ENCODE measurements at places on chromosomes 6 and 20.

DNA sequence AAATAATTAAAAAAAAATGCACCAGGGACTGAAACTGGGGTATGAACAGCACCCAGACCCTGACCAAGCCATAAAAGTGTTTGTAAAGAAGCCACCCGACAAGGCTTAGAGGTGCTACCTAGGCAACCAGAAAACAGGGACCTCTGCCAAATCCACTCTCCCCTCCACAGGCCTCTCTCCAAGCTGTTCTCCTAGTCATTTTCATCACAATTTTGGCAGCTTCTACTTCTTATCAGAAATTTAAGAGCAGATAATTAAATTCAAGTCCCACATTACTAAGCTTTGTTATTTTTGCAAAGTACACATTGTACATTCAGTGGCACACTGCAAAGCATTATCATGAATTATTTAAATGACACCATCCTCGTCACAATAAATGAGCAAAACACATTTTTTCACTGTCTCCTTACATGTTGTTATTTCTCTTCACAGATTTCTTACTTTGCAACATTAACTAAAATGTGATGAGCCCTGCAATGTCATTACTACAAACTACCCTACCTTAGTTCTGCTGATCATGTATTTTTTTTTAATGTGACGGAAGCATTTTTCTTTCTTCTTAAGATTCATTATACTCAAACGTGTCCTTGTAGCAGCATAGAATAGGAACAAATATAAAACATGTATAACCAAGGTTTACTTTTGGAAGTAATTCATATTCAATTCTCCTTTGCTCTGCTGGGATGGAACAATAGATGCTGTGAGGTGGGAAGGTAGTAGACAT, 38.1 kb downstream of the ECT2L start:
- DNase-seq, result no peak

- no peak for DNase-seq
These were observed 49.7 kb downstream of the NOL4L start for GRCh38 chr20:32535316-32535952.

DNA sequence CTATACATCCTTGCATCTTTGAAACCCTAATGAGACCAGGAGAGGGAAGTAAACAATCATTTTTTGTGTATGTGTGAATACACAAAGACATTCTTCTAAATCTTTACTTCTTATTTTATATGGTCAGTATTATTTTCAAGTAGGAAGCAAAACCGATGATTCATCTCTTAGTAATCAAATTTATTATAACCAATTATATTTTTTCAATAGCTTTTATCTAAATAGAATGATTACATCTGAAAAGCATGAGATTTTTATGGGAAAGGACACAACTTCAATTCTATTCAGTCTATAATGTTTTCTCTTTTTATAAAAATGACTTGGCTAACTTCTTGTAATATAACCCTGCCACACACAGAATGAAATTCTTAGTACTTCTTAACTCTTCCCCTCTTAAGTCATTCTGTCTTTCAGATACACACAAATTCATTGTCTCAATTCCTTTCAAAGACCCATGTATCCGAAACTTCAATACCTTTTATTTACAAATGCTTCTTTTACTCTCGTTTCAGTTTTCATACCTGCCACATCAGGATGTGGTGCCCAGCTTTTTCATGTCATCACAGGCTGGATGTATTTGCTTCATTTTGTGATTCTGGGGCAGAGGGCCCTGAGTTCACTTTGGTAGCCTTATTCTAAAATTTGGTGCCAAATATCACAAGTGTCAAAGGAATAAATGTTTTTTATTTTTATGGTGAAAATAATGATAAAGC, 227.0 kb downstream of the PHF3 start:
- no peak for DNase-seq

DNA sequence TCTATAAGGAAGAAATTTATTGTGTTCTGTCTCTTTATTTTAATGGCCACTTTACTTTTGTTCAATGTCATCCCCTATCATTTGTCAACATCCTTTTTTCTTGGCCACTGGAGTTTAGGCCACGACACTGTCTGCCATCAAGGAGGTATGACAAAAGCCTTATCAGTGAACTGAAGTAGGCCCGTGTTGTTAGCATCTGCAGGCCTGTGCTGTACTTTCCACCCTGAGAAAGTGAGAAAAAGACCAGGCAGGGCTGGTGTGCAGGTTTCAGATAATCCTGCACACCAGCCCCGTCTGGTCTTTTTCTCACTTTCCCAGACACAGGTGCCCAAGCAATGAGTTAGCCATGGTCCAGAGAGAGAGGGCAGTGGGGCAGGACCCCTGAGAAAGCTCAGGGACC, 57.6 kb downstream of the GOPC start:
- DNase-seq, result no peak

- no peak for DNase-seq
These were observed 76.2 kb upstream of the BCLAF1 start for GRCh38 chr6:136365776-136366354.

GRCh38 chr6:163565140-163565539, 150.6 kb downstream of the QKI start:
- no peak for DNase-seq

GRCh38 chr20:21936261-21936660, 230.8 kb downstream of the PAX1 start:
- no peak for DNase-seq

DNA sequence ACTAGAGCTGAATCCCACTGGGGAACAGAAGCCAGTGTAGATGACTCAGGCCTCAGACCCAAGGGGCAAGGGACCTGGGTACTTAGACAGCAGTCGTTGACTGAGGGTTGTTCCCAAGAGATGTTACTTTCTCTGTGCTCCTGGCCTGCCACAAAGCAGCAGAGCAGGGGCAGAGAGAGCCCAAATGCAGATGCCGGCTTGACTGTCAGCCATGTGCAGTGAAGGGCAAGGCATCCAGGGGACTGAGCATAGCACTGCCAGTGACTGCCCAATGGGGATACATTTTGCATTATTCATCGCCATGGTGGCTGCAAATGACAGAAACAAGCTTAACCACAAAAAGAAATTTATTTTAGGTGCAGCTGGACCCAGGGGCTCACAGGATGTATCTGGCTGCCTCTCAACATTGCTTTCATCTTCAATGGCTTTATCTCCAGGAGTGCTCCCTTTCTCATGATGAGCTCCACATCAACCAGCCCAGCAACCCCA, 7.6 kb upstream of the TP53RK start:
- no peak for DNase-seq

DNA sequence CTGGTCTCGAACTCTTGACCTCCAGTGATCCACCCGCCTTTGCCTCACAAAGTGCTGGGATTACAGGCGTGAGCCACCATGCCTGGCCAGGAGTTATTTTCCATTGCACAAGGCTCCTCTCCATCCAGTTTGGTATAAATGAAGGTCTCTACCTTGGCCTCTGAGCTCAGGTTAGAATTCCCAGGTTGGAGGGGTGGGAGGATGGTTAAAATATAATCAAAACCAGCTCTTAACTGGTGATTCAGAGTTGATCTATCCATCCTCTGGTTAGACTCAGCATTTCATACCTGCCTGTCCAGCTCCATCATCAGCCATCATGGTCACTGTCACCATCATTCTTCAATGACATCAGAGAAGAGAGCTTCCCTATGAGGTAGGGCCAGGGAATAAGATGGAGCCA, 2.6 kb upstream of the SLC22A7 start:
- DNase-seq, result no peak

DNA sequence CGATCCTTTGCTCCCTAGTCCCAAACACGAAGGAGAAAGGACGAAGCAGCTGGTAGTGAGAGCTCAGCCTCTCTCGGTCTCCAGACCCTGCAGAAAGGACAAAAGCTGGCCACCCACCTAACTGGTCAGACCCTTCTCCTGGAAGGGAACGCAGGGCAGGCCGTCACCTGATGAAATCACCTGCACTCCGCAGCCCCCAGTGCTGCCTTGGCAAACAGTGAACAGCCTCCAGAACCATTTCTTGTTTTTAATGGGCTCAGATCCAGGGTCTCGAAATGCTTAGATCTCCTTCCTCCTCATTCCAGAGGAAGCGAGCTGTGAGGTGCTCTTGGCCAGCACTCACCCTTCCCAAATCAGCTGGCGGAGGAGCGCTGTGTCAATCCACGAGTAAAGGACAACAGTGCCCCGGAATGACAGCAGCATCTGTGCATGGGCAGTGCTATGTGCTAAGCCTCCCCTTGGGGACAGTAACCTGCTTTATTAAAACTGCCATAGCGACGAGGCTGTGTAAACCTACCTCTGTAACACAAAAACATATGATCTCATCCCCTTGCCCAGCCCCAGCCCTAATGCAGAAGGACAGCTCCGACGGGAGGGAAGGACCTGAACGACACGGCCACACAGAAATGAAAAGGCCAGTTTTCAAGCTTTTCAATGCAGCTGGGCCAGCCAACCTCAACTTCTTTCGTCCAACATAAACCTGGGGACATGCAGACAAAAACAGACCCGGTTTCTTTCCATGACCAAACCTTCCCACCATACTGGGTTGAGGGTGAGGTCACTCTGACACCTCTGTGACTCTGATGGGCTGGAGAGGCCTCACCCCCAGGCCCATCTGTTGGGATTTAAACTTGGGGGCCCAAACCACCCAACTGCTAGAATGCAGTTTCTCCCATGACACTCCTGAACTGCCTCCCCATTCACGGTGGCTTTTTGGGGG, 43.3 kb downstream of the SULF2 start:
- no peak for DNase-seq

DNA sequence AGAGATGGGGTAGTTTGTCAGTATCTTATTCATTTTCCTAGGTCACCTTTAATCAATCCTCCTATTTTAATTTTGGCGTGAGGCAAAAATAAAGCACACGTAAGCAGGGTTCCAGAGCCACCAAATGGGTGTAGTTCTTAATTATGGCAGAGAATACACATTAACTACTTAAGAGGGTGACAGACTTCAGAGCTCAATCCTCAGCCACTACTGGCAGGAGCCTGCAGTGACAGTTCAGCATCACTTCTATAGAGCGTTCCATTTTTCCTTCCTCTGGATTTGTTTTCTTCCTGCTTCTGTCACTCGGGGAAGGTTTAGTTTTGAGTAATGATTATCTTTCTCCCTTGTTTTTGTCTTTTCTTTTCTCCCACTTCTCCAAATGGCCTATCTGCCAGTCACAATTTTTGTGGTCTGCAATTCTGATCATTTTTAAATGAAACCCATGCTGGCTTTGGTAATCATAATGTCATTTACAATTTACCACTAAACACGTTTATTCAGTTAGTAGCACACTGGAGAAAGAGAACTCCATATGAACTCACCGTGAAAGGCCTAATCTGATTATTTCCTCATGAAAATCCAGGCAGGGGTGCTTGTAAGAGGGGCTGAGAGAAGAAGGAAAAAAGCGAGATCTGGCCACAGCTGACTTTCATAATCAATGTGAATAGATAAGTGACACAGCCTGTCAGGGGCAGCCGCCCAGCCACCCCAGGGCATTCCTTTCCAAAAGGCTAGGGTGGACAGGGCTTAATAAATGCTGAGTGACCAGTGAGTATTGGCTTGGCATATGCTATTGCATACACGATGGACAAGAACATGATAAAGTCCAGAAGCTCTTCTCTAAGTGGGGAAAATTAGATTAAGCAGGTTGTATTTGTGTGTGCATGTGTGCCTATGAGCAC, 412.1 kb downstream of the PKHD1 start:
- no peak for DNase-seq

GRCh38 chr6:85923013-85923430, 280.3 kb upstream of the SYNCRIP start:
- peak; percentile 29 for DNase-seq

DNA sequence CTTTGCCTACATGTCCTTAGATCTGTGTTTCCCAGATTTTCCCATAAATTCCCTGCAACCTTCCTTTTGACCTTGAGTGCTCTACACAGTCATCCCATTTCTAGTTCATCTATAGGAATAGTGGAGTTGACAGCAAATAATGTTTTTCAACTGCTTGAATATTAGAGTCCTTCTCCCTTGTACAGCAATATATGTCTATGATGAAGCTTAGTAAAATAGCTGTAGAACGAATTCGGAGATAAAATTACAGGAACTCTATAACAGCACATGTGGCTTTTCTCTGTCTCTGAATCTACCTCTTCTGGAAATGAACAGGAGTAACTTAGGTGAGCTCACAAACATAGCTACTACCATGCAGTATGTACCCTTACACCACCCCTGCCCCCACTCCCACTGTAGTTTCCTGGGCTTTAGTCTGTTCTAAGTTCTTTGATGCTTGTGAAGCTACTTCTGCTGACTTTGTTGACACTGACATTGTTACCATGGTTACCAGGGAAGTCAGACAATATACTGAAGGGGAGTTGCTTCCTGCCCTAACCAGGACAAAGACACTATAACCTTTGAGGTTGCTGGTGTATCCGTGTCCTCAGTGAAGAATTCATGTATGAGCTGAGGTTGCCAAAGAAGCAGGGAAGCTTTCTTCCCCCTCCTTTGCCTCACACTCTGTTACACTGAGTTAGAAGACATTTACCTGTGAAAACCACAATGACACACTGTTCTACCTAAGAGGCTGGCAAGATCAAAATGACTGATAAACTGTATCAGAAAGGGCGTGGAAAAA, 35.8 kb upstream of the SHLD1 start:
- DNase-seq, result no peak

GRCh38 chr6:79833264-79833963, 113.9 kb downstream of the ELOVL4 start:
- no peak for DNase-seq

GRCh38 chr20:41717483-41717882, 99.3 kb upstream of the CHD6 start:
- DNase-seq, result no peak

DNA sequence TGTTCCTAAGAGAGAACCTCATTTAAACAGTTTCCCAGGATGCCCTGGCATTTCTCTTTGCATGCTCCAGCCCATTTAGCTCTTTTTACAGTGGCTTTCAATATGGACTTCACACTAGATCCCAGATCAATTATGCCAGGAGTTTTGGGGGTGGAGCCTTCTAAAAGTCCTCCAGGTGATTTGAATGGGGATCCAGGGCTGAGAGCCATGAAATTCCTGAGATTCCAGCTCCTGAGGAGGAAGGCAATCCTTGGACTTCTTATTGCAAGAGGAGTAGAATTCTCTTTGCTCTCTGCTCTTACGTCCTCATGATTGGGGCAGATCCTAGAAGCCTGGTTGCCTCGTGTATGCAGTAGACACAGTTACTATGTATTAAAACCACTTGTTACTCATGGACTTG, 184.2 kb downstream of the DHX35 start:
- no peak for DNase-seq

GRCh38 chr6:2396846-2397630, 151.6 kb upstream of the GMDS start:
- DNase-seq, result peak; percentile 31

- no peak for DNase-seq
These were observed 146.9 kb downstream of the MACROD2 start for GRCh38 chr20:14142171-14142570.
